ENCODE measurements at places on chromosomes 6 and 20. TPM values are rescaled to one million over a fixed set of nuclear protein-coding genes. Genes with fewer than 3 reads are reported as not detected.

Gene TLDC2
- total RNA-seq: not detected

Gene MCCD1
- total RNA-seq: not detected

- no peak for DNase-seq
- no peaks in the 10 kb centered on the region for H3K36me3 ChIP-seq
- H3K4me1 ChIP-seq: peaks cover 14% of the 10 kb centered on the region
- H3K27ac ChIP-seq: no peak overlapping the region
Observed at GRCh38 chr6:169144356-169144755, 109.3 kb downstream of the THBS2 start.

DNA sequence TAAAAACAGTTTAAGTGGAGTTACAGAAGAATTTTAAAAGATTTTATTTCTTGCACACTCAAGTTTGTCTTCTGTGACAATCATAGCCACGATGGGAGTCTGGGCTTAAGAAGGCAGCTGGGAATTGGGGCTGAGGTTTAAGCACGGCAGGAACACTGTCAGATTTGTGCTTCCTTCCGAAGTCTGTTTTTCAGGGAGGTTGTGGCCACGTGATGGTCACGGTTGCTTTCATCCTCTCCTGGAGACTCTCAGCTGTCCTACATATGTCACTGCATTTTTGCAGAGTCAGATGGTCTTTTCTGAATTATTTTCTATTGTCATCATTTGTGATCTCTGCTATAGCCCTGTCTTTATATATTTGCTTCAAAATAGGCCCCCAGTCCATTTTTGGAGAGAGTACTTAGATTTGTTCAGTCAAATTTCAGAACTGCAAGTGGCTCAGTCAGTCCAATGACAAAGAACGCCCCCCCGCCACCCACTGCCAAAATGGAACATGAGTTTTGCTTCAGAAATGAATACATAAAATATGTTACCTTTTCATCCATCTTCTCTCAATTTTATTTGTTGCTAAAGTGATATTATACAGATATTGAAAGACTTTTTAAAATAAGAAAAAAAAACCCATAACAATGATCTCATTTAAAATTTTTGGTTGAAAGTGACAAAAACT, 111.8 kb upstream of the ZFP64 start:
- H3K4me1 ChIP-seq: no peaks in the 10 kb centered on the region
- H3K4me3 ChIP-seq: no peak overlapping the region
- no peaks in the 10 kb centered on the region for H3K36me3 ChIP-seq
- no peaks in the 10 kb centered on the region for H3K27me3 ChIP-seq
- DNase-seq: no peak
- H3K27ac ChIP-seq: no peak overlapping the region

DNA sequence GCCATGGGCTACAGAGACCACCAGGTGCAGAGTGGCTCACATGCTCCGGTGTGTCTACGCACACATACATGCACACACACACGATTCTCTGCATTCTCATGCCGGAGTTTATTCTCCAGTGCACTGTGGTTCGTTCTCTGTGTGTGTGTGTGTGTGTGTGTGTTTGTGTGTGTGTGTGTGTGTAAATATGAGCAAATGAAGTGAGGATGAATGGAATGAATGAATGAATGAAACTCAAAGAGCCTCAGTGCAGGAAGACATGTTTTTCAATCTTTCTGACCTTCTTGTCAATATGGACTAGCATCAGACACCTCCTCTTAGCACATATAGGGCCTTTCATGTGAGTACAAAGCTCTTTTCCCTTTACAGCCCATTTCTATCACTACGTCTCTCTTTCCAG, 1.6 kb downstream of the TMEM74B start:
- no peak overlapping the region for H3K4me3 ChIP-seq
- no peaks in the 10 kb centered on the region for H3K27me3 ChIP-seq
- H3K4me1 ChIP-seq: no peaks in the 10 kb centered on the region
- no peak for DNase-seq

DNA sequence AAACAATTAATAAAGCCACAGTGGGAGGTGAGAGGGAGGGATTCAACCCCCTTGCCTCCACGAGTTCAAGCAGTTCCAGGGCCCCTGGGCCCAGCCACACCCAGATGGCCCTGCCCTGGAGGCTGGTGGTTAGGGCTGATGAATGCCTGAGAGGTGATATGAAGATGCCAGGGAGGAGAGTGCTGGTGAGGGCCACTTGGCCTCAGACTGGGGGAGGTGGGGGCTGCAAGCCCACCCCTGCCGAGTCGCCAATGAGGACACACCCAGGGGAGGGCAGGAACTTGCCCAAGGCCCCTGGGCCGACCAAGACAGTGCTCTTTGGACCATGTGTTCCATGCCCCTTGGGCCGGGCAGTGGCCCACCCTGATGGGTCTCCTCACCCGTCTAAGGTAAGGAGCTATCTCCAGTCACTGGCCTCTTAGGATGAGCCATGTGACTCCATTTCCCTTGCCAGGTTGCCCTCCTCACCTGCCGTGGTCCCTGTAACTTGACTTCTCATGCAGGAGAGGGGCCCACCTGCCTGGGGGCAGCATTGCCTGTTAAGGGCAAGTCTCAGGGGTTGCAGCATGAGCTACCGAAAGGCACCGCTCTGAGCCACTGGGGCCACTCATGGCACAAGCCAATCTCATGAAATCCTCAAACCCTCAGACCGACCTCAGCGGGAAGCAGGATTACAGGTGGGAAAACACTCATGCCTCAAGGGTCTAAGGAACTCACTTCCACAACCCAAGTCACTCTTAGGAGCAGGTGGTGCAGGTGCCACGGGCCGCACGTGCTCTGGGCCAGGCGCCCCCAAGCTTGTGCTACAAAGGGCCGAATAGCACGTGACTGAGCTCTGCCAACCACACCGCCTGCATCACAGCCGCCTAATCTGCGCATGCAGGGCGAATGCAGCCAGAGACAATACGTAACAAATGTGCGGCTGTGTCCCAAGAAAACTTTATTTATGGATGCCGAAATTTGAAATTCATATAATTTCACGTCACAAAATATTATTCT, 147.4 kb upstream of the MLN start:
- no peak overlapping the region for H3K27ac ChIP-seq
- DNase-seq: no peak
- H3K4me3 ChIP-seq: no peak overlapping the region
- no peaks in the 10 kb centered on the region for H3K4me1 ChIP-seq
- H3K36me3 ChIP-seq: no peaks in the 10 kb centered on the region

Gene VIP
- not detected for total RNA-seq
